Stimulated activated CD4-positive, alpha-beta T cell treated with anti-CD3 and anti-CD28 coated beads, Interleukin-1b, Interleukin-23, amount 100 ng/mL, for 1 hour (primary cell): ENCODE measurements at places on chromosomes 13 and 19.

DNA sequence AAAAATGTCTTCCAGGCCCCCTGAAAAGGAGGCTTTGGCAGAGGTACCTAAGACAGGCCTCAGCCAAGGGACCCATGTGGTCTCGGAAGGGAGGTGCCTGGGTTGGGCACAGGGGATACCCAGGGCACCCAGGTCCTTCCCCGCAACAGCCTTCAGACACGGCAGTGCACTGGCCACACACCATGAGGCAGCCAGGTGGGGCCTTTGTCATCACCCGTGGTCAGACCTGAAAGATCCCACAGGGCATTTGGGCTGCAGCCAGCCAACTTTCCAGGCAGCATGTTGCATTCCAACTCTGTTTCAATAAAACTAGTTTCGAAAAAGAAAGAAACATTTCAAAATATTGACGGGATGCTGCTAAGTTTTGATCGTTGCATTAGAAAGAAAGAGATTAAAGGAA, 4.7 kb upstream of the TUBGCP3 start:
- no peak for DNase-seq

- no peak for DNase-seq
These were observed 209.8 kb downstream of the FGF14 start for GRCh38 chr13:102191951-102192502.

DNA sequence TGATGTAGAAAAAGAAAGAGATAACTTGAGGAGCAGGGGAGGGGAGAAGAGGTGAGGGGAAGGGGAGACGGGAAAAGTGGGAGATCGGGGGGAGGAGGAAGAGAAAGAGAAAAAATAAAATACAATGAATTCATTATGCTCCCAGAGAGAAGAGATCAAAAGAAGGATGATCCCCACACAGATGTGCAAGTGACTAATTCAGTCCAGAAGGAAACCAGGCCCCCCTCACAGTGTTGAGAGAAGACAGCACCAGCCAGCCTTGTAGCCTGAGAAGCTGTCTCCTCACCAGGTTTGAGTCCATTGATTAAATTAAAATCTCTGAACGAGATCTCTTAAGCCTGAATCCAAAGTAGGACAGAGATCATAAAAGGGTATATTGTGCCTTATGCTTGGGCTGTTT, 333.7 kb upstream of the NBEA start:
- DNase-seq = no peak

DNA sequence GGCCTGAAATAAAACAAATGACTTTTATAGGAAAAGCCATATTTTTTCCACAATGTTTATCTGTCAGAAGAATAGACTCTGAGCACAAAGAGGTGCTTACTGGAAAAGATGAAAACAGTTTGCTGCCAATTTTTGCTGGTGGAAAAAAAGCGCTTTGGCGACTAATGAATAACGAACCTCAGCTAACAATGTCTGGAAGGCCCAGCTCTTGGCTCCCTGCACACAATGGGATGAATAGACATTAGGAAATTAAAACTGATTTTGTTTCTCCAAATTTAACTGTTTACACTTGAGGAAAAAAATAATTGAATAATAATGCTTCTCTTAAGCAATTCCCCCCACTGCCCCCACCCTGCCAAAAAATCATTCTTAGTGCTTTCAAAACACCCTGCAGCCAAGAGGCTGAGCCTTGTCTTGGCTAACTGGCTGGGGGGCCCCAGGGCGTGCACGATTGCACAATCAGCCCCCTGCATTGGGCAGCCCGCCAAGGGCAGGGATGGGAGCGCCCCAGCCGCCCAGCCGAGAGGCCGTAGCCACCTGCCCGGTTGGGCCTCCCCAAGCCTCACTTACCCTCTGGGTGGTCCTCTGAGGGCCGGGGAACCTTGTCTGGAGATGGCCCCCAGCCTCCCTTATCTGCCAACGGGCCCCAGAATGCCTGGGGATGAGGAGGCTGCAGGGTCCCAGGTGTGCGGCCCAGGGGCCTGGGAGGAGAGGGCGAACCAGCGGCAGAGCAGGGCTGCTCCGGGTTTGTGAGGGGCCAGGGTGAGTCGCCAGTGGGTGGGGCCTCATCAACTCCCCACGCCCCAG, 16.8 kb downstream of the CEBPG start:
- no peak for DNase-seq

DNA sequence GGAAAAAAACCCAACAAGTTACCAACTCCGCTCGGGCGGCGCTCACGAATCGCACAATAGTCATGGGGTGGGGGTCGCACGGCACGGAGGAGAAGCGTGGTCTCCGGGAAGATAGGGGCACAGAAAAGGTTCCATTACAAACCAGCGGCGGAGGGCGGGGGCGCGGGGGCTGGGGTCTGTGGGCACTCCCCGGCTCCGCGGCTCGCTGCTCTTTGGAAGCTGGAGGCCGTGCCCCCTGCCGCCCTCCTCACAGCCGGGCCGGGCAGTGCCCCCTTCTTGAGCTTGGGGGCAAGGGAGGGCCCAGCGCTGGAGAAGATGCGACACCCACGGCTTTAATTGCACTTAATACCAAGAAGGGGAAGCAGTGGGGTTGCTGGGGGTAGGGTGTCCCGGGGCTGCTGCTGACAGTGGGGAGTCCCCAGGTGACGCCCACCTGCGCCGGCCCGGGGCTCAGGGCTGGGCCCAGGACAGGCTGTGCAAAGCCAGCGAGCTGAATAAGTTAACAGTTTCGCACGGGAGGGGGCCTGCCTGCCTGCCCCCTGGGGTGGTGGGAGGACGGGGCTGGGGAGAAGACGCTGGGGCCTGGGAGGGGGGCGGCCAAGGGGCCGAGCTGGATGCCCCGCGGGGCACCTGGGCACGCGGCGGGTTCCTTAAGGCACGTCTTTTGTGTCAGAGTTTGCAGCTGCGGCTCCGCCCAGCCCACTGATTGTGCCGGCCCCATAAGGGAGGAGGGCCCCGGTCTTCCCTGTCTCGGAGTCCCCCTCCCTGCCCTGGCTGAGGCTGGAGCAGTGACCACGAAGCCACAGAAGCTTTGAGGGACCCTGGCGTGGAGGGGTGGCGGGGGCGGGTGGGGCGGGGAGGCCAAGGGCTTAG, 9.8 kb downstream of the DCAF15 start:
- no peak for DNase-seq
